RWPE1 (cell line): ENCODE measurements at places on chromosomes 4 and X.

GRCh38 chrX:108186811-108187210, 95.2 kb downstream of the ATG4A start:
- peak; percentile 76 for DNase-seq

GRCh38 chr4:8013976-8014726, 74.5 kb upstream of the AFAP1 start:
- DNase-seq: no peak

GRCh38 chrX:71911731-71912050, 1.0 kb downstream of the NHSL2 start:
- DNase-seq: no peak

GRCh38 chr4:105137121-105137875, 9.4 kb upstream of the TET2 start:
- no peak for DNase-seq

DNA sequence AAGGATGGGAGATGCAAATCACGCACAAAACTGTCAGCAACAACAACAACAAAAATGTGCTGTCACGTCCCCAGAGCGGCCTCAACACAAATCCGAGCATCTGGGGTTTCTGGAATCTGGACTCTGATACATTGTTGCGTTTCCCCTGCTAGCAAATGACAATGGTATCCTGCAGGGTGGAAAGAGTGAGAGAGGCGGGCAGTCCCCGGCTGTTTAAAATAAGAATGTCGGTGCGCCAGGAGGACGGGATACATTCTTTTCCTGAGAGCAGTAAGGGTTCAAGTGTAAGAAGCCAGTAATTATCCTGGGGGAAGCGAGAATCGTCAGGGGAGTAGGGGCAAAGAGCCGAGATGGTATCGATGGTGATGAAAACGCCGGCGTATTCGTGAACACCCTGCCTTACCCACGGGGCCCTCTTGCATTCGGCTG, 310.2 kb downstream of the ASMT start:
- DNase-seq: no peak

DNA sequence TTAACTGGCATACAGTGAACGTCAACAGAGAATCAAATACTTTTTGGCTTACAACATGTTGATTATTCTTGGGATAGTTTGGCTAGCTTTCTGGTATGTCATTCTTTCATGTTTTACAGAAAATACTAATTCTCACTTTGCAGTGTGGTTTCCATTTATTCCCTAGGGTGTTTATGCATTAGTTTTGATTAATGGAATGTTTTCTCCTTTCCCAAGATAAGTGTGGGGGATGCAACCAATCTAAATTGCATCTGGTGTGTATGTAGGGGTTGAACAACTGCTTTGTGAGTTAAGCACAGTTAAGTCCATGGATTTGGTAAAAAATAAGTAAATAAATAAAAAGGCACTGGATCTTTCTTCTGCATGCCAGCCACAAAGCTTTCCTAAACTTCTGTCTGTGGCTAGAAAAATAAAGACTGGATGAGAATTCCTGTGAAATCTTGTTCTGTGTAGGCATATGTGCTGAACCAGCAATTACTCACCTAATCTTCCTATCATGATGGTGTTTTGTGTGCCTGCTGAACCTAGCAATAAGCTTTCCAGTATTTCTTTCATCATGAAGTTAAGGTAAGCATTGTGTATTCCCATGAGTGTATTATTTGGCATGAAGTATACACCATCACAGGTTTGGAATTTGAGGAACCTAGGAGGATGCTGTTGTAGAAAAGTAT, 50.6 kb upstream of the TENM3 start:
- peak; percentile 9 for DNase-seq

- DNase-seq: no peak
These were observed 37.8 kb downstream of the TBC1D9 start for GRCh38 chr4:140718241-140718952.
